Uterus (tissue), 4 donors: ENCODE measurements at places on chromosomes 5 and 9. TPM values are rescaled to one million over a fixed set of nuclear protein-coding genes. Genes with fewer than 3 reads are reported as not detected.

- DNase-seq: no peak
- H3K4me3 ChIP-seq: no peak overlapping the region
- no peak overlapping the region for H3K27ac ChIP-seq
- no peaks in the 10 kb centered on the region for H3K27me3 ChIP-seq
- H3K4me1 ChIP-seq: no peaks in the 10 kb centered on the region
Observed at GRCh38 chr5:127834094-127834531, 130.9 kb downstream of the CCDC192 start.

DNA sequence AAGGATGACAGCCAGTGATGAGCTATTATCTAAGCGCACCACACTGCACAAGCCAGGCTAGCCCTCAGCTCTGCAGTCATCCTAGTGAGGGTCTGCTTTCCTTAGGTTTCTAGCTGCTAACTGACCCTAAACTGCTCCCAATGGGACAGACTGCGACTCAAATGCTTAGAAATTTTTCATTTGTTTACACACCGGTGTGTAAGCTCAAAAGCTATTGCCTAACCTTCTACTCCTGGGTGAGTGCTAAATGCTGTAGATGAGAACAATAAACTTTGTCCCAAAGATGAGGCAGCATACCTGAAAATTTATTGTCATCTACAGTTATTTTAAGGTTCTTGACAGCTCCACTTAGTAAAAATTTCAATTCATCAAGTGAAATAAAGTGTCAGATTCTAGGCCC is 311.4 kb downstream of the TMEM167A start:
- no peak for DNase-seq
- no peaks in the 10 kb centered on the region for H3K4me1 ChIP-seq
- no peak overlapping the region for H3K4me3 ChIP-seq
- no peaks in the 10 kb centered on the region for H3K36me3 ChIP-seq
- no peaks in the 10 kb centered on the region for H3K27me3 ChIP-seq

DNA sequence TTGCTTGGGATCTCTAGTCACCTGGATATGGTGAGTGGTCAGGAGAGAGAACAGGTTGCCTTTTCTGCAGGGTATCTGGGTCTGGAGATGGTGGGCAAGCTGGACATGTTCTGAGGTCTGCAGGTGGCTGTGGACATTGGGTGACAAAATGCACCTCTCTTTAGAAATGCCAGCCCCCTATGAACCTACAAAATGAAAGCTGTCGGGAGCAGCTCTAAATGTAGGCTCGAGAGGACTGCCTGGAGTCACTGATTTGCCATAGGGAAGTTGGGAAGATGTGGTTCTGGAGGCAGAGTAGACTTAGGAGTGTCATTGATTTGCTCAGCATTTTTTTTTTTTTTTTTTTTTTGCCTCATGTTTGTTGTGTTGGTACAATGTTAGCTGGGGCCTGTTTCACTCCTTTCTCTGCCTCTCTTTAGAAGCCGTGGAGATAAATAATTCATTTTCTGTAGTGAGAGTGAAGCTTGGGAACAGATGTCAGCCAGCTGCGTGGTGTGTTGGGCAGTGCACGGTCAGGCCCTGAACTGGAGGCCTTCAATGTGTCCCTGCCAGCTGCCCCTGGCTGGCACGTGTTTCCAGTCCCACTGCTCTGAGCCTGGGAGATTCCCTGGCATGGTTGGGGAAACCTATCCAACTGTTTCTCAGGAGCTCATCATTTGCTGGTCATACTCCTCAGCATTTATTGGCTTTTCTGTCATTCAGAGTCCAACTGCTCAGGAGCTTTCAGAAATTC is 5.4 kb downstream of the RGS3 start:
- H3K27me3 ChIP-seq: no peaks in the 10 kb centered on the region
- H3K4me1 ChIP-seq: no peaks in the 10 kb centered on the region
- H3K4me3 ChIP-seq: no peak overlapping the region
- no peaks in the 10 kb centered on the region for H3K36me3 ChIP-seq
- DNase-seq: no peak
- no peak overlapping the region for H3K27ac ChIP-seq

DNA sequence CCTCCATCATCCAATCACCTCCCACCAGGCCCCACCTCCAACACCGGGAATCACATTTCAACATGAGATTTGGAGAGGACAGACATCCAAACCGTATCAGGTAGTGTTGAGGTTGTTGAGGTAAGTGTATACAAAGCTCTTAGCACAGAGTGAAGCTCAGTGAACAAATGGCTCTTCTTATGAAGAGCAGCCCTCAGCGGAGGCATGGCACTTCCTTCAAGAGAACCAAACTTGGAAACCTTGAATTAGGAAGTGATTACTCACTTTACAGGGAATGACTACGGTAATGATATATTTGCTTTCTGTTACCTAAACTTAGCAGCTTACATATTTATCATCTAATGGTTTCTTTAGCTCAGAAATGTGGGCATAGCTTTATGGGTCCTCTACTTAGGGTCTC is 92.8 kb downstream of the IQGAP2 start:
- no peak for DNase-seq
- H3K27ac ChIP-seq: no peak overlapping the region
- no peaks in the 10 kb centered on the region for H3K27me3 ChIP-seq
- H3K36me3 ChIP-seq: no peaks in the 10 kb centered on the region
- no peak overlapping the region for H3K4me3 ChIP-seq

Gene SPINK1
- not detected for total RNA-seq

Gene PCDHB3
- total RNA-seq: 6.9 TPM

DNA sequence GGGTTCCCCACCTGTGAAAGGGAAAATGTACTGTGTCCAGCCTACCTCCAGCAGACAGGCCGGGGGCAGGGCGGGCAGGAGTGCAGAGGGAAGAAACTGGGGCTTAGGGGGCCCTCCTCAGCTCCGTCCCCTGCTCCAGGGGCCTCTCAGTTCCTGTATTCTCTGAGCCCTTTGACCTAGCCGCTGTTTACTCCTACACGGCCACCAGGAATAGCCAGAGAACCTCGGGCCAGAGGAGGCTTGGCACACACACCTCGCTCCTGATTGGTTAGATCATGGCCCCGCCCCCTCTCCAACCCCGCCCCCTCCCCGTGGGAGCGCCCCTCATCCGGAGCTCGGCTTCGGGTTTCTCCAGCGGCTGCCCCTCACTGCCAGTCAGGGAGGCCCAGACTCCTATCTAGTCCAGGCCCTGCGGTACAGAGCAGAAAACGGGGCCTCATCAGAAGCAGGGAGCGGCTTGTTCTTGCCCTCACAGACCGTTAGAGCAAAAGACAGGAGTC is 2.2 kb downstream of the ST6GALNAC6 start:
- H3K4me1 ChIP-seq: peaks cover 23% of the 10 kb centered on the region
- peak; percentile 91 for DNase-seq
- peak overlapping the region; percentile 72 for H3K4me3 ChIP-seq
- H3K36me3 ChIP-seq: no peaks in the 10 kb centered on the region

- no peak for DNase-seq
- H3K4me3 ChIP-seq: no peak overlapping the region
- no peaks in the 10 kb centered on the region for H3K36me3 ChIP-seq
- no peaks in the 10 kb centered on the region for H3K4me1 ChIP-seq
- H3K27me3 ChIP-seq: no peaks in the 10 kb centered on the region
- peak overlapping the region; percentile 17 for H3K27ac ChIP-seq
Observed at GRCh38 chr5:88741964-88742363, 141.0 kb downstream of the MEF2C start.

- no peaks in the 10 kb centered on the region for H3K36me3 ChIP-seq
- no peaks in the 10 kb centered on the region for H3K4me1 ChIP-seq
- H3K27ac ChIP-seq: no peak overlapping the region
Observed at GRCh38 chr9:138099803-138100598, 222.4 kb downstream of the CACNA1B start.

GRCh38 chr5:165808335-165808734 is 2302.9 kb downstream of the MAT2B start:
- H3K4me3 ChIP-seq: no peak overlapping the region
- no peaks in the 10 kb centered on the region for H3K27me3 ChIP-seq
- DNase-seq: no peak
- H3K36me3 ChIP-seq: no peaks in the 10 kb centered on the region
- H3K27ac ChIP-seq: no peak overlapping the region
- no peaks in the 10 kb centered on the region for H3K4me1 ChIP-seq
